Esophagus squamous epithelium (tissue), 5 donors: ENCODE measurements at places on chromosomes 7 and 10.

DNA sequence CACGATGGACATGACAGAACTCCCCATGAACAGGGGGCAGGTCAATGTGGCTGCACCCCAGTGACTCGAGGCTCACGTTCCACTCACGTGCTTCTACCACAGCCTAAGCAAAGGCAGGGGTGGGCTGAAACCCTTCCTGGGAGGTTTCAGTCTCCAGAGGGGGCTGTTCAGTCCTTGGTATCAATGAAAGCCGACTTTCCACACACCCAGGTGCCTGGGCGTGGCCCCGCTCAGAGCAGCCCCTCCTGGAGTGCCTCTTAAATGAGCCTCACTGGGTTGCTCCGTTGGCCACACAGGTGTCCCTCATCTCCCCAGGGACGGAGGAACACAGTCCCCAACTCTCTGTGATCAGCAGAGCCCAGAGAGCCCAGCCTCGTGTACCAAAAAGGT is 90.5 kb upstream of the PDGFA start:
- DNase-seq = no peak

GRCh38 chr10:25175527-25176420 is 973 bp downstream of the GPR158 start:
- no peak for DNase-seq

- DNase-seq = no peak
Measured at GRCh38 chr7:18125476-18125875, 97.8 kb upstream of the PRPS1L1 start.

GRCh38 chr10:110171032-110171431 is 36.4 kb upstream of the MXI1 start:
- DNase-seq = no peak

DNA sequence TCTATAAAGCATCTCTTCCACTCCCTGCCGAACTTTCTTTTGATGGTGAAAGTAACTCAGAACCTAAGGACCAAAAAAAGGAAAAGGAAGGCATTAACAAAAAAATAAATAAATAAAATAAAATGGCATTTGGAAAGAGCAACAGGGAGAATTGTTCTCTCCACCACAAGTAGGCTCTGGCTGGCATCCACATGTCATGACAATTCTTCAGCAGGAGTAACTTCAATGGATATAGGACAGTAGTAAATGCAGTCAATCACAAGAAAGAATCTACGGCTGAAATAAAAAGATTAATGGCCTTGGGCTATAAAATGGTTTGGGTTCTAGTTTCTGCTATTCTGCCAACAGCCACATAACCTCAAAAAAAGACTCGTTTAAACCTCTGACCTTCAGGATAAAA is 23.9 kb downstream of the NCAPG2 start:
- no peak for DNase-seq

- no peak for DNase-seq
Measured at GRCh38 chr10:97267671-97268070, 24.8 kb downstream of the ARHGAP19 start.

GRCh38 chr10:96992721-96993120 is 160.6 kb downstream of the LCOR start:
- no peak for DNase-seq

DNA sequence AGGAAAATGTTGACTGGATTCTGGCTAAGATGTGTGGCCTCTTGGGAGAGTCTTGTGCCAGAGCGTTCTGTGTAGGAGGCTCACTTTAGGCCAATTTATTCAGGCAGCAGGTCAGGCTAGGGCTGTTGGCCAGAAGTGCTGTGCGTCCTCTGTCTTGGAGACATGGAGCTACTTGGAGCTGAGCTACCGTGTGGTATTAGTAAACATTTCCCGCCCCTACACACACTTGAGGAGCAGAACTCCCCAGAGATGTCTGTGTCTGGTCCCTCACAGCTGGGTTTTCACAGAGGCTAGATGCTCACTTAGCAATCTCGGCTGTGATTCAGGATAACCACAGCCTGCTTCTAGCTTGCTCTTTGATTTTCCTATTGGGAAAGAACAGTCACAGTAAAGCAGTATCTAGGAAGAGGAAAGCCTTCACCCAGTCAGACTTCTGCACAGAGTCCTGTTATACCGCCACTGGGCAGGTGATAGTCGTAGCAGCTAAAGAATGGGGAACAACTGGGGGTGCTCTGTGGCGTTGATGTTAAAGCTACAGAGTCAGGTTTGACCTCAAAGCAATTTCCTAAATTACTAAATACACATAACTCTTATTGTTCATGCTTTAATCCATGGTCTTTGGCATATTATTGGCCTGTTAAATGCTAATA is 86.7 kb downstream of the MDFIC start:
- no peak for DNase-seq

DNA sequence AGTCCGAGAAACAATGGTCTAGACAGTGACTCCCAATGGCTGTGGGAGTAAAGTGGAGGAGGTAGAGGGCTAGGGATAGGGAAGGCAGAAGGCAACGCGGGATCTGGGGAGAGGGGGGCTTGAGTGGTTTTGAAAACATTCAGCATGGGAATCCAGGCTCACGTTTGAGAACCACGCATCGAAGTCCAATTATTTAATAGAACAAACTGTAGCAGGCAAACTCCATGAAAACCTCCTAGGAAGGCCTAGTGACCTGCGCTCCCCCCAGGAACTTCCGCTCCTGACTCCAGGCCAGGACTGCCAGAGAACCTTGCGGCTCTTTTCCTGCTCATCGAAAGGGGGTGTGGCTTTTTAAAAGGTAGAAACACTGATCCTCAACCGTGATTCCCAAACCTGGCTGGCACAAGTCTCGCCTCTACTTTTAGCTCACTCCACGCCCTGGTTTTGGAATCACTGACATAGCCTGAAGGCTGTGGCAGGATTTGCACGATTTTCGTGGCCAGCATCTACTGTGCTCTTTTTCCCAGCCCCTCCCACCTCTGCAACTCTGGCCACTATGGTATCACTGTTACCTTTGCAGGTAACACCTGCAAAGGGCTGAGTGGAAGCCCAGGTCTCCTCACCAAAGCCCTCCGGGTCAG is 43.4 kb downstream of the MYOF start:
- DNase-seq = no peak

DNA sequence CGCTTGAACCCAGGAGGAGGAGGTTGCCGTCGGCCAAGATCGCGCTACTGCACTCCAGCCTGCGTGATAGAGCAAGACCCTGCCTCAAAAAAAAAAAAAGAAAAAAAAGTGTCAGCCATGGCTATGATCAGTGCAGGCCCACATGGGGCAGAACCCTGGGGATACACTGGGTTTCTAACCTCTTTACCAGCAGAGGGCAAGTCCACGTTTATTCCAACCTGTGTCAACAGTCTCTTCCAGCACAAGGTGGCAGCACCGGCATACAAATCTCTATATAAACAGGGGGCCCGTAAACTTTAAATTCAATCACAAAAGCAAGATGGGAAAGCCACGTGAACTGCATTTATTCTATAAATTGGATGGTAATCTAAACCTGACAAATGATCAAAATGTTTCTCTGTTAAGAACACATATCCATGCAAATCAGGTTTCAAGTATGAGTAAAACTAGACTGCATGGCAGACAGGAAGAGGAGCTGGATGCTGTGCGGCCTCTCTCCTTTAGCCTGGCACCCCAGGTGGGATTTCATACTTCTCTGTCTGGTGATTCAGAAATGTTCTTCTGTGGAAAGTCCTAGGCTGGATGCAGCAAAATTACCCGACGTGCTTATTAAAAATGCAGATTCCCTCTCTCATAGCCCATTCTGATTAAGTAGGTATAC is 60.0 kb upstream of the STEAP1B start:
- DNase-seq = no peak

DNA sequence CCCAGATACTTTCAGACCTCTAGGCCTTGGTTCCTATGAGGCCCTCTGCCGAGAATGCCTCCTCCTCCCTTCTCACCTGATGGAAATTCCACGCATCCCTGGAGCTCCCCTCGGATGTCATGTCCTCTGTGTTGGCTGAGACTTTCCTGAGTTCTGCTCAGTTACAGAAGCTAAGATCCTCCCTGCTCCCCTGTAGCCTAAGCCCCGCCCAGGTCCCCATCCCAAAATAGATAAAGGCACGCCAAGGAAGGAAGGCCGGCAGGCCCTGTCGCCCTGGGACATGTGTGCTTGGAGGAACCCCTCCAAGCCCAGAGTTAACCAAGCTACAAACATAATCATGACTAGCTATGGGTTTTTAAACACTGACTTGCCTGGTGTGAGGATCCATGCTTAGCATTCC is 123.5 kb downstream of the SORBS1 start:
- no peak for DNase-seq

- no peak for DNase-seq
Measured at GRCh38 chr10:110077436-110078130, 69.8 kb downstream of the ADD3 start.

GRCh38 chr10:58240531-58240930 is 27.2 kb downstream of the IPMK start:
- no peak for DNase-seq

- no peak for DNase-seq
Measured at GRCh38 chr10:65110009-65110408, 1588.8 kb downstream of the REEP3 start.

- peak; percentile 10 for DNase-seq
Measured at GRCh38 chr7:26199301-26200037, 1.1 kb downstream of the HNRNPA2B1 start.

GRCh38 chr10:106981452-106982075 is 182.9 kb downstream of the SORCS1 start:
- DNase-seq = no peak

- DNase-seq = no peak
Measured at GRCh38 chr10:132064771-132065437, 842 bp upstream of the JAKMIP3 start.

DNA sequence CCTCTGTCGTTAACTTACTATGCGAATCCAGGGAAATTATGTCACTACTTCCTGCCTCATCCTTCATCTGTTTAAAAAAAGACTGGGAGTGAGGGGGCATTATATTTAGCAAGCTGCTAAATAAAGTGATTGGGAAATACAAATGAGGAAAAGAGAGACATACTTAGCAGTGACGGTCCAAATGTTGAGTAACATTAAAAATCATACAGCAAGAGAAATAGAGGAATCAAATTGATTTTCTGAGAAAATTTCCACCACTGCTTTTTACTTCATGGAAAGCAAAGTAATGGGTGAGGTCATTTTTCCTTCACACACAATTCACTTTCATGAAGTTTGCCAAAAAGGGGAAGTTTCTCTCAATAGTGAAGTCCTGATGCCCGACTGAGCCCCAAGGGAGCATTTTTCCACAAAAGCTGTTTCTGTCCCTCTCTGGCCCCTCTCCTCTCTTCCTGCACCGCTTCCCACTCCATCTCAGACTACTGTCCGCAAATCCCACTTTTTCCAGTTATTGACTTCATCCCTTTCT is 61.9 kb upstream of the ADO start:
- no peak for DNase-seq

DNA sequence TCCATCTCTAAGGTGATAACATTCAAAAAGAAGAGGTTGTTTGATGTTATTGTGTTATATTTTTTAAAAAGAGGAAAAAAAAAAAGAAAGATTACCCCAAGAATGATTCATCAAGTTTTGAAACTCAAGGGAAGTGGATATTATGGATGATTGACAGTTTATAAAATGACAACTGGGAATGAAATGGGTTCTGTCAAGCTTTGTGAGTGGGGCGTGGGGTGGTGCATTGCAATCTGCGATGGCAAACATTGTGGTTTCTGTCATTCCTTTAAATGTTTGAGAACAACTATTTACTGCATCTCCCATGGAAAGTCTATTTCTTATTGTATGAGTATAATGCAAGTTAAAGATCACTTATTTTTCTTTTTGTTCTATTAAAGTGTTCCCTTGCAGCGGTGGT is 297.0 kb downstream of the CCDC3 start:
- DNase-seq = no peak

GRCh38 chr7:102302025-102302424 is 15.4 kb downstream of the SH2B2 start:
- DNase-seq = no peak
